ENCODE measurements at places on chromosomes 11 and 22.

DNA sequence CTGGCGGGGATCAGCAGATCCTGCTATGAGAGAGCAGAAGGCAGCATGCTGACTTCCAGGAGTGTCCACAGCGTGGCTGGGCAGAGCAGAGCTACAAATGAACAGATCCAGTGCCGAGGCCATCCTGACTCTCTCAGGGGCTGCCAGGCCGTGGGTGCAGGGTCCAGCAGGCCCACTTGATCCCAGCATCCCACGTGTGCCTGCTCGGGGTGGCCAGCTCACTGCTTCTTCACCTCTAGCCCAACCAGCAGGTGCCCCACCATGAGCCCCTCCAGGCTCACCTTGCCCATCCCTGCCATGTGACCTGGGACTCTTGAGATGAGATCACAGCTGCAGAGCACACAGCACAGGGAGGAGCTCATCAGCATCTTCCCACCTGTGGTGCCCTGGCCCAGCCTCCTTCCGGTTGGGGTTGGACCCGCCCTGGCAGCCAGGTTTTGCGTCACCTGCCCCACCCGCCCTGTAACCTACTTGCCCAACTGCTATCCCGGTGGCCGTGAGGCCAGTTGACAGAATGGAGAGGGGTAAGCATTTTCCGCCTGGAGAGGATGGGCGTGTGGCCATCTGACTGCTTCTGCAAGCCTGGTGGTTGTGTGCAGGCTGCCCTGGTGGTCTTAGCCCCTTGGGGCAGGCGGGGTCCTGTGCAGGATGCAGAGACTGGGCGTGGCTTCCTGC lies 11.0 kb downstream of the TANGO2 start:
- DNase-seq = no peak

GRCh38 chr22:48318575-48319320 lies 1508.9 kb downstream of the BRD1 start:
- peak; percentile 45 for DNase-seq

DNA sequence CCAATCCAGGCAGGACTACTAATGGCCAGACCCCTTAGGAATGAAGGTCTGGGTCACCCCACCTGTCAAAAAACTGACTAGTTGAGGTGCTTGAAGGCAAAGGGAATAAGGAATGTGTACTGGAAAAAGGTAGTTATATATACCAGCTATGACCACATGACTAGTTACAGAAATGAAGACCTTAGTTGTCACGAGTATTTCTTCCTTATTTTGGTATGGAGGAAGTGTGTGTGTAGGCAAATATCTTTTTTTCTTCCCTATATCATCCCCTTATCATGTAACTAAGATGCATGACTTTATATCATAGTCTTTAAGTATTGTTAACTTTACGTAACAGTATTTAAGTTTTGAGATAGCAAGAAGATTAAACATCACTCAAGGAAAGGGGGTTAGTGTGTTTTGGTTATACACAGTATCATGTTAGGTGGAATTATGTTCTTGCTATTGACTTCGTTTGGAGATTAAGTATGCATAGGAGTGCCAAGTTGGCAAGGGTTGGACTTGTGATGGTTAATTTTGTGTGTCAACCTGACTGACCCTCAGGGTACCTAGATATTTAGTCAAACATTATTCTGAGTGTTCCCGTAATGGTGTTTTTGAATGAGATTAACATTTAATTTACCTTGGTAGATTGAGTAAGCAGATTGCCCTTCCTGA lies 38.2 kb upstream of the NARS2 start:
- DNase-seq = no peak

- DNase-seq = peak; percentile 45
Measured at GRCh38 chr22:49725516-49725915, 102.2 kb downstream of the BRD1 start.

DNA sequence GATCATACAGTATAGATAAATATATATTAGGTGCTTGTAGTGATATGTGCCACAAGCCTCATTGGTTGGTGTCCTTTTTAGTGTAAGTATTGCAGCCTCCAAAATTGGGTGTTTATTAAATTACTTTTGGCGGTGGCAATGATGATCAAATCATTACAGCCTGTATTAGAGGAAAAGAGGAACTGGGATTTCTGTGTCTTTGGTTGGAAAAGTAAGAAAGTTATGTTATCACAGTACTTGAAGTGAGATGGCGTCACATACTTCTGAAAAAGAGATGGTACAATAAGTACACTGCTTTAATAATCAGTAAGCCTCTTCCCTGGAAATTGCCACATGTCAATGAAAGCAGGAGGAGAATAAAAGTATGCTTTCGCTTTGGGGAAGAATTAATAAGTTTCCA lies 523 bp upstream of the MPZL3 start:
- no peak for DNase-seq
